ENCODE measurements at places on chromosomes 3 and 15.

- DNase-seq = peak; percentile 33
Measured at GRCh38 chr3:56800130-56800831, 1.5 kb downstream of the ARHGEF3 start.

- no peak for DNase-seq
Measured at GRCh38 chr3:5317557-5317956, 130.1 kb downstream of the EDEM1 start.

- no peak for DNase-seq
Measured at GRCh38 chr3:72999951-73000350, 3.3 kb downstream of the PPP4R2 start.

DNA sequence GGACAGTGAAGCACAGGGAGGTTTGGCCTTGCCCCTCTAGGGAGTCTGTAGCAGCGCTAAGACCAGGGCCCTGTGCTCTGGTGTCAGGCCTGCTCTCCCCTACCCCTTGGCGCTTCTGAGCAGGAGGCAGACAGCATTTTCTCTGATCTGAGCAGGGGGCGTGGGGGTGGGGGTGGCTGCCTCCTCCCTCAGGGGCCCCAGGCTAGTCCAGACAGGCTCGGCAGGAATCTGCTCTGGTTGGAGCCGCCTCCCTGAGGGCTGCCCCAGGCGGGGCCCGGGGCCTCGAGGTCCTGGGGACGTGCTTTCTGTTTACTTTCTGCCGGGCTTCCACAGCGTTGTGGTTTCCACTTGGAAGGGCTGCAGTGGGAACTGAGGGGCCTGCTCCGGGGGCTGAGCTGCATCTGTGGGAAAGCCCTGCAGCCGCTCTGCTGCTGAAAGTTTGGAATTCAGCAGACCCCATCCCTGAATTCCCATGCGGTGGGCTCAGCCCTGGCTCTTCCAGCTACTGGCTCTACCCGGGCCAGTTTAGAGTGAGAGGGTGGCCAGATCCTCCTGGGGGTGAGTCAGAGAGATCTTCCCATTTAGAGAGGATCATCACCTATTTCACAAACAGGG, 105.4 kb downstream of the LINGO1 start:
- peak; percentile 45 for DNase-seq

DNA sequence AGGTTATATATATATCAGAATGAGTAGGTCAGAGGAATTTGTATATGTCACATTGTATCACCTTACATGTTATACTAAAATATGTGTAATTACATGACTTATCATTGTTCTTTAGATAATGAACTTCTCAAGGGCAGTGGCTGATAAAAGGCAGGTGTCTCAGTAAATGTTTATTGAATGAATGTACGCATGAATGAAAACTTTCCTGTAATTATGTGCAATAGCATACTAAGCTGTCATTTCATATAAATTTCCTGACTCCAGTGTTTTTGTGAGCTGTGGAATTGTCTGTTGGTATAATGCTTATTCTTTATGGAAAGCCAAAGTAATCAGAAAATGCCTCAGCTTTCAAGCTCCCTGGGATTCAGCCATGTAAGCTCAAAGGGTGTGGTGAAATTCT, 4.2 kb downstream of the TBC1D23 start:
- no peak for DNase-seq

- DNase-seq = no peak
Measured at GRCh38 chr3:27567251-27567650, 83.1 kb upstream of the SLC4A7 start.

- no peak for DNase-seq
Measured at GRCh38 chr15:68315035-68315434, 37.5 kb downstream of the FEM1B start.

- no peak for DNase-seq
Measured at GRCh38 chr15:98727115-98728040, 79.0 kb downstream of the IGF1R start.

- DNase-seq = no peak
Measured at GRCh38 chr15:92780843-92781242, 119.3 kb upstream of the CHD2 start.

GRCh38 chr3:196941729-196942225, 551 bp downstream of the NCBP2 start:
- DNase-seq = peak; percentile 43

GRCh38 chr3:15043408-15044171, 21.5 kb downstream of the MRPS25 start:
- no peak for DNase-seq

- DNase-seq = no peak
Measured at GRCh38 chr3:53230041-53230621, 25.7 kb downstream of the TKT start.

- no peak for DNase-seq
Measured at GRCh38 chr15:81062937-81063336, 62.2 kb downstream of the TLNRD1 start.

- no peak for DNase-seq
Measured at GRCh38 chr15:86432861-86433260, 353.2 kb downstream of the AGBL1 start.

- no peak for DNase-seq
Measured at GRCh38 chr15:81372575-81372974, 1.4 kb downstream of the TMC3 start.

GRCh38 chr3:28328188-28329151, 20.1 kb upstream of the ZCWPW2 start:
- DNase-seq = no peak

GRCh38 chr3:64318668-64319271, 93.5 kb upstream of the PRICKLE2 start:
- DNase-seq = no peak

GRCh38 chr3:4551051-4551711, 58.0 kb downstream of the ITPR1 start:
- DNase-seq = no peak

DNA sequence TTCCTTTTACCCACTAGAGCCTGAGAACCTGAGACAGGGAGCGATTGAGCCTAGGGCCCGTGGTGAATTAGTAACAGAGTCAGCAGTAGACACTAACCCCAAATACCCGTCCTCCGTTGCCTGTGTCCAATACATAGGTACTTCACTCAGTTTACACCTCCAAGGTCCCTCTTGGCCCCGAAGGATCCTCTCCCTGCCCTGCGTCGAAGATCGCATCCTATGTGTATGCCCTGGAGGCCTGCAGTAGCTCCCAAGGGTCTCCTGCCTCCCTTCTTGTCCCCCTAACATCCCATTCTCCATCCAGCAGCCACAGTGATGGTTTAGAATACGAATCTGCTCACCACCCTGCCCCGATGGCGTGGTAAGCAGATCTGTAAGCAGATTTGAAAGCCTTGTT, 67.0 kb downstream of the ISG20 start:
- no peak for DNase-seq

GRCh38 chr3:46702246-46703012, 1.2 kb downstream of the TMIE start:
- no peak for DNase-seq

GRCh38 chr3:51940648-51941462, 849 bp downstream of the RRP9 start:
- no peak for DNase-seq

GRCh38 chr3:118167571-118167970, 867.1 kb downstream of the IGSF11 start:
- no peak for DNase-seq

DNA sequence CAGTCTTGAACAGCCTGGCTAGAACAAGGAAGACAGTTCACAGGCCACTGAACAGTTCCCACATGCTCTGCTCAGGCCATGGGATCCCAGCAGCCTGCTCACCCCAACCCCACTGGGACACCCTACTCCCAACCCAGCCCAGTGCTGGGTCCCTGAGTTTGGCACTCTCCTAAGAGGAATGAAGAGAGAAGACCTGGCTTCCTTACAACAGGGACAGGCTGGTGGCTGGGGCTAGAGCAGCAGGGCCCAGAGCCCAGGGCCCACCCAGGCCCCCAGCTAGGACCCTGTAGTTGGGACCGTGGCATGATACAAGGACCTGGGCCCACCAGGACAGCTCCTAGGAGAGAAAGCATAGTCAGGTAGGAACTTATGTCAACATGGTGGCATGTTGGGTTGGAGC, 43.4 kb downstream of the SEMA3G start:
- DNase-seq = no peak

GRCh38 chr15:94691169-94691568, 459.8 kb downstream of the MCTP2 start:
- DNase-seq = no peak

- DNase-seq = no peak
Measured at GRCh38 chr3:127790882-127791183, 31.5 kb downstream of the MGLL start.

DNA sequence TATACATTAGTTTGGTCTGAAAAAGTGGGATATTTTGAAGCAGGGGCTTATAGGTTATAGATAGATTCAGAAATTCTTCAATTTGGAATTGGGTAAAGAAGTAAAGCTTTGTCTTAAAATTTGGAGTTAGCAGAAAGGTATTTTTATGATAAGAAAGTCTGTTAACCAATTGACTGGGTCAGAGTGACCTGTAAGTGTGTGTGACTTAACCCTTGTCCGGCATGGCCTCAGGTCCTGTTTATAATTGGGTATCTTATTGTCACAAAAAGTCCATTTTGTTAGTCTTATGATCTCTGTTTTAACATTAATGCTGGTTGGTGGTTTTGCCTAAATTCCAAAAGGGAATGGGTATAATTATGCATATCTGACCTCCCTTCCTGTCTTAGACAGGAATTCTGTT, 444.2 kb upstream of the NAALADL2 start:
- no peak for DNase-seq

DNA sequence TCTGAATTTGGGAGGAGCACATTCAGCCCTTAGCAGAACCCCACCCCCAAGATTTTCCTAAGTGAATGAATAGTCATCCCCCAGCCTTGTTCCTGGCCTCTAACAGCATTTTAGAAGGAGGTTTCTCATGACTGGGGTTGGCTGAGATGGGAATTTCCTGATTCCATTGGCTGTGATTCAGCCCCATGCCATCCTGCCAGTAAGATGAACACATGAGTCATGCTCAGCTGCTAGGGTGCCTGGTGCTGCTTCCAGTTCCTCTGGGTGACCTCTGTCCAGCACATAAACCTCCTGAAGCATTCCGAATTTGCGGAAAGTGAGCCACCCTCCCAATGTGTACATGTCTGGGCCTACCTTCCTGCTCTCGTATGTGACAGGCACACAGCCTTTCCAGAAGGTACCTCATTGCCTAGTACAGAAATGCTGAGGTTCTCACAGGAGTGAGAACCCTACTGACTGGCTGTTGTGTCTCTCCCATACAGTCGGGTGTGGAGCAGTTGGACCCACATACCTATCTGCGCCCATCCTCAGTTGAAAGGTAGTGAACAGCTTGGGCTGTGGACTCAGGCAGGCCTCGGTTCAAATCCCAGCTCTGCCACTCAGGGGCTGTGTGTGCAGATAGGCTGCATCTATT, 91.7 kb downstream of the APBA2 start:
- no peak for DNase-seq

- no peak for DNase-seq
Measured at GRCh38 chr15:31230630-31231485, 95.8 kb upstream of the KLF13 start.

GRCh38 chr3:184380185-184380626, 352 bp downstream of the CHRD start:
- no peak for DNase-seq

GRCh38 chr3:180749796-180750195, 70.5 kb upstream of the CCDC39 start:
- DNase-seq = no peak

- DNase-seq = no peak
Measured at GRCh38 chr3:2375376-2375775, 276.7 kb downstream of the CNTN4 start.

DNA sequence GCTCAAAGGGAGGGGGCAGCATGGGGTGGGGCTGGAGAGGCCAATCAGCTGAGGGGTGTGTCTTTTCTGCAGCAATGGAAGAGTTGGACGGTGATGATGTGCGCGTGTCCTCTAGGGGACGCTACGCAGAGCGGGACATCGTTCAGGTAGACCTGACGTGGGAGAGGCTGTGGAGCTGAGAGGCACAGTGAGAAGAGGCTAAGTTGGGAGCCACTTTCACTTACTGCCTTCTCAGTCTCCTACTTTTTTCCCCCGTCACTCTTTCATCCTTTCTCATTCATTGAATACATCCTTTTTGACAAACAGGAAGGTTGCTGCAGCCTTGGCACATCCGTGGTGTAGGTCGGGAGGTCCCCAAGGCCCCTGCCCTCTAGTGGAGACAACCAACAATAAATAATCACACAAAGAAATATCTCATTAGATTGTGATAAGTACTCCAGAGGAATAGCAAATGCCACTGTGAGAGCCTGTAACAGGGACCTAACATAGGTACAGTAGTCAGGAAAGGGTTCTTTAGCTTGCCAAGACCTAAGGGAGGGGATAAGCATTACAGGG, 4.4 kb upstream of the BRPF1 start:
- DNase-seq = no peak

- peak; percentile 44 for DNase-seq
Measured at GRCh38 chr3:152071924-152072323, 196.8 kb upstream of the MBNL1 start.

GRCh38 chr15:89648106-89649012, 6.9 kb downstream of the KIF7 start:
- no peak for DNase-seq
